CD4-positive, alpha-beta T cell treated with Interleukin-17A for 1 hour (primary cell): ENCODE measurements at places on chromosomes 7 and 10.

GRCh38 chr10:129971381-129972144 is 7.5 kb upstream of the EBF3 start:
- DNase-seq, result no peak

GRCh38 chr10:83582407-83583095 is 556.8 kb upstream of the GHITM start:
- no peak for DNase-seq

GRCh38 chr10:71205468-71205867 is 6.9 kb upstream of the UNC5B start:
- no peak for DNase-seq

DNA sequence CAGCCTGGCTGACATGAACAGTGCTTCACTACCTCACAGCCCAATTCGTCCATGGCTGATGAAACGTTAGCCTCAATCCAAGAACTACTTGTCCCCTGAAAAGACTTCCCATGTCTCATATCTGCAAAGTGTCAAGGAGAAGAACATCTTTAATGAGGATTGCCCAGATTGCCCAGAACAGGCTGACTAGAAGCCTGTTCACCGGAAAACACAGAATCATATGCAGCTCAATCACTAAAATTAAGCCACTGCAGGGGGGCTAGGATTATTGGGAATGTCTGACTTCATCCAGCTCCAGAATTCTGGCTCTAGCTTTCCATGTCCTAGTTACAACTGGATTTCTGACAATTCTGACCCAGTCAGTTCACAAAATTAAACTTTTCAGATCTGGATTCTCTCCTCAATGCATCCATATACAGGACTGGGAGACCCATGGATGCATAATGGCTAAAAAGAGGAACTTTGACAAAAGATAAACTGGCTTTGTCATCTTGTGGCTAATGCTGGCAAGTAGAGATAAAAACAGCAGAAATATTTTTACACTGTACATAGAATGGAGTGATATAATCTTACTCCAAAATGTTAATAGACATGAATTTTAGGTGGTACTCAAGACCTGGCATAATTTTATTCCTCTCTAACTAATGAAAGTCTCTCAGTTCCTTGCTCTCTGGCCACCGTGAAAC is 467.0 kb upstream of the POT1 start:
- no peak for DNase-seq

DNA sequence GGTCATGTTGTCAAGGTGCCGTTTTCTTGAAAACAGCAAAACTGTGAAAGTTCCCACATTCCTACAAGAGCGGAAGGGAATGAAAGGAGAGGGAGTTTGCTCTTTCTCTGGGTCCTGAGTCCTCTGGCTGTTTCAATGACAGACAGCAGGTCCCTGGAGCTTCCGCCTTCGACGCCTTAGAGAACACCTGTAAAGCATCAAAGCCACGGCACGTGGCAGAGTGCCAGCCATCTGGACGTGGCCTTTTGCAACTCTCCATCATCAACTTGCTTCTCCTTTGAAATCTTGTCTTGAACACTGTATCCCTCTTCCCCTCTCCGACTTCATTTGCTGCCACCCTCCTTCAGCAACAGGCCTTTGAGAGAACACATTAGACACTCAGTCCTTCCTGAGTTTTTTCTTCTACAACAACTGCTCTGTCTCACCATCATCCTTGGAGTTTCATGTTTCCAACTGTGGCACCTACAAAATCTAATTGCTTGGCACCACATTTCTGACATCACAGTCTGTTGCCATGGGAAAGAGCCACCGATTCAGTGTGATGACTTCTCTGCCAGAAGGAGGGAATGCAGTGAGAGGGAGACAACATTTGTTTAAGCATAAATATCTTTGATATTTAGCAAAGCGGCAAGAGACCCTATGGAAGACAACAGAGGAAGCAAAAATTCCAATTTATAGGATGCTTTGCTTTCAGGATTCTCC is 204.9 kb upstream of the PTER start:
- no peak for DNase-seq

GRCh38 chr7:44265728-44266127 is 59.7 kb downstream of the CAMK2B start:
- no peak for DNase-seq

DNA sequence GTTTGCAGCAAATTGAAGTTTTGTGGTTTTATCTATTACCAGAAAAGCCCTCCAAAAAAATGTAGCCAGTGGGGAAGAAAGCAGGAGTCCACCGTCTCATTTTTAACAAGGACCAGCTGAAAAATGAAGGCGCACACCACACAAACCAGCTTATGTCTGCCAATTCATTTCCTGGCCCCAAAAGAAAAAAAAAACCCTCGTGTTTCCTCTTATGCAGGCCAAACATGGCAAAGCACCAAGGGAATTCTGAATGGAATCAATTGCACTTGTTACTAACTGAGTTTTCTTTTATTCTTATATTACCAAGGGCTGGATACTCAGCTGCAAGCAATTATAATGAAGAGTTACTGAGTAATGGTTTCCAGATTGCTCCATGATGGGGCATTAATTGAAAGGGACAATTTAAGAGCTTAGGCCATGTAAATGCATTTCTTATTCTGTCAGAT is 428.3 kb upstream of the NPVF start:
- no peak for DNase-seq

GRCh38 chr7:124701955-124702354 is 63.6 kb downstream of the GPR37 start:
- no peak for DNase-seq

- DNase-seq, result no peak
Measured at GRCh38 chr10:73262105-73262730, 9.8 kb upstream of the MRPS16 start.

DNA sequence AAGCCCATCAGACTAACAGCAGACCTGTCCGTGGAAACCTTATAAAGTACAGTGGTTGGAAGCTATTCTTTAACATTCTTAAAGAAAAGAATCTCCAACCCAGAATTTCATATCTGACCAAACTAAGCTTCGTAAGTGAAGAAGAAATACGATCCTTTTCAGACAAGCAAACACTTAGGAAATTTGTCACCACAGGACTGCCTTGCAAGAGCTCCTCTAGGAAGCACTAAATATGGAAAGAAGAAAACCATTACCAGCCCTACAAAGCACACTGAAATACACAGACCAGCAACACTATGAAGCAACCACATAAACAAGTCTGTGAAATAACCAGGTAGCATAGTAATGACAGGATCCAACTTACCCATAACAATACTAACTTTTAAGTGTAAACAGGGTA is 177.7 kb upstream of the PRSS1 start:
- no peak for DNase-seq

- DNase-seq, result no peak
Measured at GRCh38 chr10:30029164-30029871, 30.1 kb downstream of the JCAD start.

- DNase-seq, result no peak
Measured at GRCh38 chr10:76113952-76114351, 682.5 kb downstream of the LRMDA start.

GRCh38 chr7:107995184-107996071 is 7.5 kb downstream of the LAMB1 start:
- DNase-seq, result no peak

- no peak for DNase-seq
Measured at GRCh38 chr10:9535744-9536143, 1481.3 kb downstream of the GATA3 start.

- DNase-seq, result no peak
Measured at GRCh38 chr10:75121322-75121721, 9.9 kb downstream of the SAMD8 start.

DNA sequence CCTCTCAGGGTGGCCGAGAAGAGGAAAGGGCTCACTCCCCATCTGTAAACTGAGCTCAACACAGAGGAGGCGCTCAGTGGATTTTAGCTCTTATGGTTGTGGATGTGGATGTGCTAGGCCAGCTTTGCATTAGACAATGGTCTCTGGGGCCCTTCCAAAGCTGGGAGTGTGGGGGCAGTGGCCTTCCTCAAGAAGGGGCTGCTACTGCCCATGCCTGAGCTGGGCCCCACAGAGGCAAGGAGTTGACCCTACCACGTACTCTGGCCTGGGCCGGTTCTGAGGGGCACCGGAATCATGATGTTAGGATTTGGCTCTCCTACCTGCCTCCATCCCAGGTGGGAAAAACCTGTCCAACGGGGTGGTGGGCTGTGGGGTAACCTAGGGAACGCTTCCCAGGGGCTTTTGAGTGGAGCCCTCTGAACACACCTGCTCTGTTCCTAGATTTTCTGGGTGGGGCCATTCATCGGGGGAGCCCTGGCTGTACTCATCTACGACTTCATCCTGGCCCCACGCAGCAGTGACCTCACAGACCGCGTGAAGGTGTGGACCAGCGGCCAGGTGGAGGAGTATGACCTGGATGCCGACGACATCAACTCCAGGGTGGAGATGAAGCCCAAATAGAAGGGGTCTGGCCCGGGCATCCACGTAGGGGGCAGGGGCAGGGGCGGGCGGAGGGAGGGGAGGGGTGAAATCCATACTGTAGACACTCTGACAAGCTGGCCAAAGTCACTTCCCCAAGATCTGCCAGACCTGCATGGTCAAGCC is 11.5 kb downstream of the AQP1 start:
- no peak for DNase-seq

- DNase-seq, result peak; percentile 83
Measured at GRCh38 chr7:151429560-151430331, 10.2 kb downstream of the CRYGN start.

DNA sequence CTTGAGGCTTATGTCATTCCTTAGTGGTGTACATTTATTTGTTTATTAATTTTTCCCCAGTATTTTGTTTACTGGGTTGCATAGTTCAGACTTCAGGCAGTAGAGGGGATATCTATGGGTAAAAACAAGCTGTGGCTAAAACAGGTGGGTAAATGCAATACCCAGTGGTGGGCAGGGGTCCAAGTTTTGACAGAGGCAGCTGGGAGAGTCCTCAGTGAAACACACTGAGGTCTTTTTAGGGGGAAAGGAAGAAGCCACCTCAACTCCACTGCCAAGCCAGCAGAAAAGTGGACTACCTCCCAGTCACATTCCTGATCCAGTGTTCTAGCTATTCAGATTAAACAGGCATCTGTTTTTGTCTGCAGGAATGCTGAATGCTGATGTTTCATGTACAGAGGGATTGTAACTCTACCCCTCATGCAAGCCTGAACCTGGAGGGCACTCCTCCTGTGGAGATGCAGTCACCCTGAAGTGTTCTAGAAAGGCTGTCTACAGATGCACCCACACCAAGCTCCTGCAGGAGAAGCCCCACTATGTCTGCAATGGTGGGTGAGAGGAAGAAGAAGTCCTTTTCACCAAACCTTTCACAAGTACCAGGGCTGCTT is 757.8 kb downstream of the INHBA start:
- DNase-seq, result no peak

DNA sequence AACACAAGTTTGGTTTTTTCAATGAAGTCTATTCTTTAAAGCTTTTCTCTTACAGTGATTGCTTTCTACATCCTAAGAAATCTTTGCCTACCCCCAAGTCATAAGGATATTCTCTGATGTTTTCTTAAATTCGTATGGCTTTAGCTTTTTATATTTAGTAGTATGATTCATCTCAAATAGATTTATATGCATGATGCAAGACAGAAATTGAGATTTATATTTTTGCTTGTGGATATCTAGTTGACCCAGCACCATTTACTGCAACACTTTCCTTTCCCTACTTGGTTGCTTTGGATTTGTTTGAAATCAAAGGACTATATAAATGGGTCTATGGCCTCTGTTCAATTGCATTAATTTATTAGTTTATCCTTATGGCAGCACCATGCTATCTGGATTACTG is 113.9 kb downstream of the ZNF438 start:
- DNase-seq, result no peak

- no peak for DNase-seq
Measured at GRCh38 chr10:104045151-104046089, 40.3 kb downstream of the COL17A1 start.

DNA sequence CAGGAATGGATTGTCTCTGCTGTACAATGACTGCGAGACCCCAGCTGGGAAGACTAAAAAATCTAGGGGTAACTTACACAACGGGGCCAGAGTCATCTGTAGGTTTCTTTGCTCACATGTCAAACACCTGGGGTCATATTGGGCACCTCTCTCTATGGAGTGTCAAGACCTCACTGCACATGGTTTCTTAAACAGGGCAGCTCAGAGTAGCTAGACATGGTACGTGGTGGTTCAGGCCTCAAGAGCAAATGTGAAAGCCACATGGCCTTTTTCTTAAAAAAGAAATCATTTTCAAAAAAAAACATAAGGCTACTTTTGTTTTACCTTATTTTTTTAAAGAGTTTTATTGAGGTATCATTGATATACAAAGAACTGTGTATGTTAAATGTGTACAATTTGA is 162.2 kb upstream of the ITGB1 start:
- no peak for DNase-seq

- DNase-seq, result no peak
Measured at GRCh38 chr10:119431034-119431772, 111.3 kb downstream of the RGS10 start.

DNA sequence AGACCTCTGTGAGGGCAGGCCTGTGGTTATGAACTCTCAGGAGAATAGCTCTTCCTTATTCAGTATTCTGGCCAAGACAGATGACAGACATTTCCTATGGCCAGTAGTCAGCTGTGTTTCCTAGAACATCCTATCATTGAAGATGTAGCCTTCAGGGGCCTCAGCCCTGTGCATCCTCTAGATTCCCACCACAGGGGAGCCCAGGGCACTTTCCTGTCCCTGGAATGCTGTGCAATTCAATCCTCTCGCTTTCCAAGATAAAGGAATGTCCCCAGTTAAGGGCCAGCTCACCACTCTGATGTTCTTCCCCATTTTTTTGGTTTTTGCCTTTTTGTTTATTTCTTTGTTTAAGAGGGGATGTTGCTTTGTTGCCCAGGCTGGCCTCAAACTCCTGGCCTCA is 578.8 kb upstream of the C7orf33 start:
- no peak for DNase-seq

GRCh38 chr7:1412322-1413261 is 46.7 kb downstream of the MICALL2 start:
- DNase-seq, result peak; percentile 88
